NCI-H1930 (cell line): ENCODE measurements at places on chromosomes 5 and 9.

- no peak for DNase-seq
These were observed 96.7 kb upstream of the PCA3 start for GRCh38 chr9:76667521-76667957.

- DNase-seq, result no peak
These were observed 111.7 kb upstream of the MRPS30 start for GRCh38 chr5:44697025-44697424.

DNA sequence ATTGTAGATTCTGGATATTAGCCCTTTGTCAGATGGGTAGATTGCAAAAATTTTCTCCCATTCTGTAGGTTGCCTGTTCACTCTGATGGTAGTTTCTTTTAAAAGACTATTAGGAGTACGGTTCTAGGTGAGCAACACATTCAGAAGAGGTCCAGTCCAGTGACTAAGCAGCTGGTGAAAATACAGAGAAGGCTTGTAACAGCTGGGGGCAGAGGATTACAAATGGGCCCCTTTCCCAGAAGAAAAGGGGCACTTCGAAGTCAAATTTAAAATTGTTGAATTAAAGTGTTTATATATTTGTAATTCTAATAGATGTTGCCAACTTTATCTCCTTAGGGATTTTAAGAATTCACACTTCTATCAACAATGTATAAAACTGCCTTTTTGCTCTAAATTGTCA, 720.5 kb downstream of the TLE4 start:
- no peak for DNase-seq

DNA sequence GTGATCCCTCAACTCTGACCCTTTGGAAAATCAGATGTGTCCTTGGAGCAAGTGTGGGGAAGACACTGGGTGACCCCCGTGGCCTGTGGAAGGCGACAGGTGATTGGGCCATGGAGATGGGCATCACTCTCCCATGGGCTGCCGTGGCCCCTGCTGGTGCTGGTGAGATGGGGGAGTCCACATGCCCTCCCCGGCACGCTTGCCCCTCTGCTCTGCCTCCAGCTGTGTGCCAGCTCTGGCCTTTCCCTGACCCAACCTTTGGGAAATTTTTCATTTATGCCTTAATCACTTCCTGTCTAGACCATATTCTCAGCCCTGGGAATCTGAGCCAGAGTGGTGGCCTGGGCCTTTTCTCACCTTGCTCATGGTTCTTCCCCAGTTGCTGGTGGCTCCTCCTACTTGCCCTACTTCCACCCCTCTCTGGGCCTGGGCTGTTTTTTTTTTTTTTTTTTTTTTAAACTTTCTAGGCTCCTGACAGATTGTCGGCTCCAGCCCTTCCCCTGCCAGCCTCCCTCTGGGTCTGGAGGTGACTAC, 56.6 kb downstream of the RGS3 start:
- no peak for DNase-seq

- DNase-seq, result no peak
These were observed 61.0 kb downstream of the GALNT10 start for GRCh38 chr5:154251529-154251928.

DNA sequence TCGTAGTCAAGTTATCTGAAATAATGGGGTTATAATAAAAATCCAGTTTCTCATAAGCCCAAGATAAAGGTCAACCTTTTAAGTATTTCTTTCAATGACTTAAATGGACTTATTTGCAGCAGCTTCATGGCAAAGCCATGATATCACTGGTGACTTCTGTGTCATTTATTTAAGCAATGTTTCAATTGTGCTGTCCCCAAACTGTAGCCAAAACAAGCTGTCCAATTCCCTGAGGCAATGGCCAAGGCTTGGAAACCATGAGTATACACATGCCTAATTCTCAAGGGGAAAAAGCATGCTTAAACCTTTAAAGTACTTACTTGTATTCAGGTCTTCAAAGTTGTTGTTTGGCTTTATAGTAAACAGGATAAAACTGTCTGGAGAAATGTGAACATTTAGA, 376.4 kb upstream of the TNC start:
- DNase-seq, result no peak

GRCh38 chr5:102223542-102224477, 72.3 kb downstream of the SLCO4C1 start:
- no peak for DNase-seq

DNA sequence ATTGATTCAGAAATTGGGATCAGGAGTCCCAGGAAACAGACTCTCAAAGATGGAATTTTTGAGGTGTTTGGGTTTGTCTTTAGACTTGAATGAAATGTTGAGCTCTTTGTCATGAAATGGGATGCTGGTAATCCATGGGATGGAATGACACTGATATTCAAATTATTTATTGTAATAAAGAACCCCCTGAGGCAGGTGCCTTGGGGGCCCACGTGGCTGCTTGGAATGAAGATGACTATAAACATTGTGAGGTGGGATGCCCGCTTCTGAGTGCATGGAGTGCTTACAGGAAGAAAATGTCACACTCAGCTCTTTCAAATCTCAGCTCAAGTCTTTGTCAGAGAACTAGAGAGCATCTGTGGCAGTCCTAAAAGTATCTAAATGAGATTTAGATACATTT, 9.6 kb upstream of the C1QTNF2 start:
- DNase-seq, result no peak

DNA sequence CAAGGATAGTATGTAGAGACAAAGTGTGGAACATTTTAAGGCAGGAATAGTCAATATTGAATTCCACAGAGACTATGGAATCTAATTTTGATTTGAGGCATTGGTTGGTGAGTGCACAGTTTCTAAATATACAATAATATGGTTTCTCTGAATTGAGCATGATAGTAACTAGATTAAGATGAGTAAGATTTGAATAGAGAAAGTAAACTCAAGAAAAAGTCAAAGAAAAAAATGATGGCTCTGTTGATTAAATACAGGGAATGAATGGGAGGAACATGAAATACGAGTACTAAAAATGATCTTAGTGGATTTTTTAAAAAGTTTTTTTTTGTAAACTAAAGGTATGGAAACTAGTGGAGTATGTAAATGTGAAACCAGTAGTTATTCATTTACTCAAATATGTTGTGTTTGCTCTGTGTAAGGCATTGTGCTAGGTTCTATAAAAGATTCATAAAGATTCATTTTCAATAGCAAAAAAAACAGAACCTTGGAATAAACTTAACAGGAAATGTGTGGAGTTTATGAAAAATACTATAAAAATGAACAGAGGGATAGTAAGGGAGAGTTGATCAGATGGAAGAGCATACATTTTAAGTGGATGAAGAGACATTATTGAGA, 101.2 kb downstream of the ZCCHC7 start:
- DNase-seq, result no peak

GRCh38 chr9:94916956-94917355, 190.5 kb downstream of the AOPEP start:
- no peak for DNase-seq

DNA sequence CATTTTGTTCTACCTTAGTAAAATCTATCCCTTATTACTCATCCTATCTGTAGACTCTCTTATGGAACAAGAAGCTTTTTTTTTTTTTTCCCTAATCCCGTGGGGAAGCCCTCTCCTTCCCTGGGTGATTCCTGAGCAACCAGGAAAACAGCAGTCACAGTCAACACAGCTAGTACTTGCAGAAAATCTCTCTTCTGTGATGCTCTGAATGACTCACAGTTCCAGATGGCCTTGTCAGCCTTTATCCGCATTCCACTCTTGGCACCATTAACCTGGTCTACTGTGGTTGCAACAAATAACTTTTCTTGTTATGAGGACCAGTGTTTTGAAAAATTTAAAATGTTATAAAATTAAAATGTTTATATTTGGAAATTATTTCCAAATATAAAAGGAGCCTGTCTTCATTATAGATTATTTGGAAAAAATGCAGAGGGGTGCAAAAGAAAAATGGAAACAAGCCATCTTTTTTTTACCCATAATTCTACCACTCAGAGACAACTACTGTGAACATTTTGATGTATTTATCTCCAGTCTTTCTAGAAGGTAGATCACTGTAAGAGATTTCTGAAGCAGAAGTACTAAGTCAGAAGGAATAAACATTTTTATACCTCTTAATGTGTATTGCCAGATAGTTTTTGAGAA, 486.7 kb downstream of the RAB3C start:
- DNase-seq, result no peak
